Amygdala (tissue), 56 donors: ENCODE measurements at places on chromosomes 11 and 22.

DNA sequence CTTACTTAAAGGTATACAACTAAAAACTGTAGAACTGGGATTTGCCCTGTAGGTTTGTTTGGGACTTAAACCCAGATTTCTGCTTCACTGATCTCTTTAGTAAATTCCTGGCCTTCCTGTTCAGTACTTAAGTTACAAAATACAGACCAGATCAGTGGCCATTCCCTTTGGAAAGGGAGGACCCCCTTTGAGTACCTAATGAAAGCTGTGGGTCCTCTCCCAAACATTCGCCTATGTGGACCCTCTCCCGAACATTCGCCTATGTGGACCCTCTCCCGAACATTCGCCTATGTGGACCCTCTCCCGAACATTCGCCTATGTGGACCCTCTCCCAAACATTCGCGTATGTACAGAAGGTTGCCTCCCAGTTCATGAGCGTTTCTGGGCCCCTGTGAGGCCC, 10.3 kb downstream of the L3MBTL2 start:
- no peak for DNase-seq

DNA sequence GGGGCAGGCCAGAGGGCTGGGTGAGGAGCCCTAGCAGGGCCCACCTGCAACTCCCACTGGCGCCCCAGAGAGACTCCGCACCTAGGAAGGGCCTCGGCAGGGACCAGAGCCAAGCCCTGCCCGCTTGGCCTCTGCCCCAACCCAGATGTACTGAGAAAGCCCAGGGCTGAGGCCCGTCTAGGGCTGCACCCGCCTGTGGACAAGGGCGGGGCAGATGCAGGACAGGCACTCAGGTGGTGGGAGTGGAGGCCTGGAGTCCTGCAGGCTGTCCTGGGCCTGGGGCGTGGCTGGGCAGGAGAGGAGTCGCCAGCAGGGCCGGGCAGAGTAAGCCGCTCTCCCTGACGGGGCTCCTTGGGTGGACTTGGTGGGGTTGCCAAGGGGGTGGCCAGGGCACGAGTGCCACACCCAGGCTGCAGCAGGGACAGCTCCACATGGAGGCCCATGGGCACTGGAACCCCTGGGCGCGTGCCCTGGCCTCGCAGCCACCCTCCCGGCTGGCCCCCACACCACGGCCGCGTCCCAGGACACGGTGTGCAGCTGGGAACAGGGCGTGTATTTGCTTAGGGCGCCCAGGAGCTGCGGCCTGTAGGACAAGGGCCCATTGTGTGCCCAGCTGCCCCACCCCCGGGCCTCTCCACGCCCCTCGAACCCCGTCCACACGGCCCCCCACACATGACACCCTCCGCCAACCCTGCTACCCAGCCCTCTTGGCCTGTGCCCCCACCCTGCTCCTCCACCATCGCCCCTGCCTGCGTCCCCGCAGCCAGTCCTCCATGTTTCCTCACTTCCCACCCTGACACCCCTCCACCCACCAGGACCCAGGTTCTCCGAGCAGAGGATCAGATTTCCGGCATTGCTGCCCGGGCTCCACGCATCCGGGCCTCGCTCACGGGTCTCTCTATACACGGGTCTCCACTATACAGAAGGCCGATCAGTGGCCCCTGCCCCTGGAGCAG, 11.3 kb upstream of the PIM3 start:
- no peak for DNase-seq

- no peak for DNase-seq
These were observed 39.5 kb upstream of the CLNS1A start for GRCh38 chr11:77677138-77677537.

DNA sequence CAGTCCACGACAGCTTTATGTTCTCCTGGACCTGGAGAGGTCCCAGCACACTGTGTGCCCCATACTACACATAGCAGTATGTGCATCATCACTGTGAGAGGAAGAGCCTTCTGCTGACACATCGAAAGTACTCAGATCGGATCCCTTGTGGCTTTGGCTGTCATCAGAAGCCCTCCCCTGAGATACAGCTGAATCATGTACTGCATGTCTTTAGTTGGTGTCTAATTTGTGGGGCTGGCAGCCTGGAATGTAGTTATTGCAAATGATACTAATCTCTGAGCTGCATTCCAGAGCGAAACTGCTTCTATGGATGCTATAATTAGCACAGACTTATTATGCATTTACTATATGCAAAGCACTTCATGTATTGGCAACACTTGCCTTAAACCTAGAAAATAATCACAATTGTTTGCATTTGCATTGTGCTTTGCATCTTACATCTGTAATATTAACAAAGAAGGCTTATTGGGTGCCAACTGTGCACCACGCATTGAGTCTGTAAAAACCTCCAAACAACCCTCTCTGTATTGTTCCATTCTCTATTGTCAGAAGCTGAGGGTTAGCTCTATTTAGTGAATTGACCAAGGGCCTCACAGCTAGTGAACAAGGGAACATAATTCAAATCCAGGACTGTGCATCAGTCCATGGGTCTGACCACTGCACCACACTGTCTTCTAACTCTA, 89.2 kb upstream of the CRTAM start:
- DNase-seq = no peak

- DNase-seq = no peak
These were observed 10.1 kb downstream of the SYT12 start for GRCh38 chr11:67032830-67033551.

GRCh38 chr11:62553080-62553838, 6.7 kb upstream of the AHNAK start:
- no peak for DNase-seq

- no peak for DNase-seq
These were observed 23.6 kb downstream of the APOL3 start for GRCh38 chr22:36136988-36137387.
